Right renal cortex interstitium (tissue), 3 donors: ENCODE measurements at places on chromosomes 3 and 15. TPM values are rescaled to one million over a fixed set of nuclear protein-coding genes. Genes with fewer than 3 reads are reported as not detected.

DNA sequence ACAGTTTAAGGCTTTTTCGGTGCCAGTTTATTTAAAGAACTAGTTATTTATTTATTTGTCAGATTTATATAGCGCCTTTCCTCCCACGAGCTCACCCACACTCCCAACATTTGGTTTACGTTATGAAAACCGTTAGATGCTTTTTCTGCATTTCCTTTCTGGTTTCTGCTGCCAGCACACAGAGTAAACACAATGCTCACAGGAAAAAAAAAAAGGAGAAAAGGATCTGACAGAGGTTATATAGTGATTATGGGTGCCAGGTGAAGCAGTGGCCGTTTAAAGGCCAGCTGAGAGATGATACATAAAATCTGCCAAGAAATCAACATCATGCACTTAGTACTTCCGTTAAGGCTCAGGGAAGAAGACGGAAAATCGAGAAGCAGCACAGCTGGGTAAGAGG, 37.9 kb downstream of the ETV5 start:
- DNase-seq = no peak

- DNase-seq = no peak
These were observed 97.7 kb downstream of the CNTN6 start for GRCh38 chr3:1190569-1190968.

DNA sequence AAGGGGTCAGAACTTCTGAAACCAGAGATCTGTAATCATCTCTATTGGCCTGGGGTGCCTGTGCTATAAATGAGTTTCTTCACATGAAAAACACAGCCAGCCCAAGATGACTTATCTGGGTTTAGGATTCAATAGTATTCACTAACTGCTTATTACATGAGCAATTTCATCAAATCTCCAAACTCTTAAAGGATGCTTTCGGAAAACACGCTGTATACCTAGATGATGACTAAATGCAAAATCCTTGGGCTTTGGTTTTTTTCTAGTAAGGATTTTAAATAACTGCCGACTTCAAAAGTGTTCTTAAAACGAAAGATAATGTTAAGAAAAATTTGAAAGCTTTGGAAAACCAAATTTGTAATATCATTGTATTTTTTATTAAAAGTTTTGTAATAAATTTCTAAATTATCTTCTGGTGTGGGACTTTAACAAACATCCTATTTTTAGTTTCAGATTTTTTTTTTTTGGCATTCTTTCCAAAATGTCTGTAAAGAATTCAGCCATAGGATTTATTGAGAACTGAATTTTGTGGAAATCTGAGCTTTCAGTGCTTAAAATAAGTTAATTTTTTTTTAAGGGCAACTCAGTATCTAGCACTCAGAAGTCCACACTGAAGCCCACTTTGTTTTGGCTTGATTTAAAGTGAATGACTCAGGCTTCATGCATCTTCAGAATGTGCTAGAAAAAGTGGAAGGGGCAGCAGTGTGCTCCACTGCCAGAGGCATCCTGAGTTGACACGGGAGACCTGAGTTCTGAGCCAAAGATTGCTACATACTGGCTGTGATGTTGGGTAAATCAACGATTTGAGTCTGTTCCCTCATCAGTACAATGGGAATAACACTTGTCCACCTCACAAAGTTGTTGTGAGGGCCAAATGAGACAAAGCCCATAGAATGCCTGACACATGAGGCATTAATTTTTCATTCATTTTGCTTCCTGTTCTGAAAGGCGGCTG, 18.7 kb downstream of the TMEM43 start:
- DNase-seq = no peak

DNA sequence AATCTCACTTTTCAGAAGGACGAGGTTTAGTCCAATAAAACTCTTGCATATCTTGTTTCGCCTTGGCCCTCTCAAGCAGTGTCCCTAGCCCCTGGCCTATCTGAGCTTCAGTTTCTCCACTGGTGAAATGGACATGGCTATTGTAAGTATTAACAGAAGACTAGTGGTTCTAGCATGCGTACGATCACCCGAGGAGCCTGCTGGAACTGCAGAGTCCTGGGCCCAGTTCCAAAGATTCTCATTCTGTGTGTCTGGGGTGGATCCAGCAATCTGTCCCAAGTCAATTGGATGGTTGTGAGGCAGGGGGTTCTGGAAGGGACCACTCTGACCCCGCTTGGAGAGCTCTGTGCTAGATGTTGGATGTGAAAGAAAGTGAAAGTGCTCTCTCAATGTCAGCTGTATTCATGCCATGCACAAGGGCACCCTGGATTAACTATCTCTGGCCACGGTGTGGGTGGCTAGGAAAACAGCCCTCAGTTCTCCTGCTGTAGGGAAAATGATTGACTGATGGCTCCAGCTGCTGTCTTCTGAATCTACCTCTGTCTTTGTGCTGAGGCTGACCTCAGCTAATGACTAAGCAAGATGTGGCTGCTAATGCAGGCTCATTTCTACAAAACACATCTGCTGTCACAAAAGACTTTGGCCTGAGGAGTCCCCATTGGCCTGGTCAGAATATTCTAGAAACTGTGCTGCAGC, 1.9 kb upstream of the PLA1A start:
- no peak for DNase-seq

DNA sequence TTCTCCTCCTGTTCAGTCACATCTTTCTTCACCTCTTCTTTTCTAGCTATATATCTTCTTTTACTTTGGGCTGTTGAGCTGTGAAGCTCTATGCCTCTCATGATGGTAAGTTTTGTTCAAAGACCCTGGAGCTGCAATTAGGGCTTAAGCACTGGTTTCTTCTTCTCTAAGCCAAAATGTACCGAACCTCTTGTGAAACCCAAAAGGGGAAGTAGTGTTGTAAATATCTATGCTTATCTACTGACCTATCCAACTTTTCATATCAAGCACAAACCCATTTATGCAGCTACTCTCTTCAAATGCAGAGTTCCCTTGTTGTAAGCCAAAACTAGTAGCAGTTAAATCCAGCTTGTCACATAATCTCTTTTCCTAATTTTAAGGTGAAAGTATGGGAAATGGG, 123.6 kb upstream of the CD96 start:
- DNase-seq = no peak

Gene SLC2A2
- 10.5 TPM for polyA plus RNA-seq
